ENCODE measurements at places on chromosomes 1 and 21. TPM values are rescaled to one million over a fixed set of nuclear protein-coding genes. Genes with fewer than 3 reads are reported as not detected.

Gene CRYBG2
- total RNA-seq = 1.6 TPM

Gene ADAM15
- 53.3 TPM for total RNA-seq

Gene SPRR1A
- not detected for total RNA-seq

Gene NHLH2
- not detected for total RNA-seq

Gene RXFP4
- not detected for total RNA-seq

Gene METTL25B
- total RNA-seq = 28.5 TPM

Gene RBP7
- 5.8 TPM for total RNA-seq

Gene PROK1
- not detected for total RNA-seq

Gene IL10
- not detected for total RNA-seq

Gene RIPPLY3
- total RNA-seq = 0.56 TPM

Gene VHLL
- total RNA-seq = not detected

Gene PEA15
- 210 TPM for total RNA-seq

Gene AKR7A3
- 0.16 TPM for total RNA-seq

Gene PTAFR
- total RNA-seq = 0.29 TPM
